ENCODE measurements at places on chromosomes 6 and 20.

- DNase-seq: no peak
These were observed 66.7 kb downstream of the MOCS1 start for GRCh38 chr6:39867592-39867991.

GRCh38 chr6:3696525-3697088 is 54.9 kb downstream of the PXDC1 start:
- no peak for DNase-seq

- no peak for DNase-seq
These were observed 4.2 kb downstream of the PSMF1 start for GRCh38 chr20:1122388-1123315.

DNA sequence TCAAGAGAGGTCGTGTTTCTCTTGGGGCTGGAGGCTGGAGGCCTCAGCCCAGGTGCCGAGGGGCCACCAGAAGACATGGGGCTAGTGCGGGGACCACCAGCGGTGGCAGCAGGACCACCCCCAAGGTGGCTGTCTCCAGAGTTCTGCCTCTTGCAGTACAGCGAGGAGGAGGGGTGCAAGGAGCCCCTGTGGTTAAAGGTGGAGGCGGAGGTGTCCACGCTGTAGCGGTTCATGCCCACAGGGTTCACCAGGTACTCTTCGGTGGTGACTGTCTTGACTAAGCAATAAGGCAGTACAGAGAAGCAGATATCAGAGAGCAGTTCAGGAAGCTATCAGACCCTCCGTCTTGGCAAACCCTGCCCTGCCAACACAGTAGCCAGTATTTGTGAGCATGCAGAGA is 103.4 kb downstream of the SCML4 start:
- DNase-seq: no peak

- peak; percentile 37 for DNase-seq
These were observed 533.8 kb upstream of the ID4 start for GRCh38 chr6:19303383-19303782.

GRCh38 chr6:12572896-12573827 is 143.4 kb upstream of the PHACTR1 start:
- DNase-seq: no peak

- no peak for DNase-seq
These were observed 38.4 kb downstream of the HS3ST5 start for GRCh38 chr6:114304304-114304887.

DNA sequence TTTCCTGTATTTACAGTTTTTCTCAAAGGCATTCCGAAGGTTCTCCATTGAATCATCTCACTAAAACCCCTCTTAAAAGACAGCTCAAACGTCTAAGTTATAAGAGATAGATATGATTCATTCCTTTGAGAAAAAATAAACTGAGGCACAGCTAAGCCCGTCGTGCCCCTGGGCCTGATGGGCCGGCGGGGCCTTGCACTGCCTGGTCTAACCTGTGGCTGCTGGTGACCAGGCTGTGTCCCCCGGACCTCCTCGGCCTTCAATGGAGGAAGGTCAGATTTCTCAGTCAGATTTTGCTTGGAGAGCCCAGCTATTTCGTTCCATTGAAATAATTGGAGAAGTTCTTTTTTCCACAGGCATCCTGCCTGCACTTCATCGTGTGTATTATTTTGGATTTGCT is 11.3 kb upstream of the FOXC1 start:
- DNase-seq: no peak

GRCh38 chr6:135842618-135843392 is 8.7 kb upstream of the PDE7B start:
- DNase-seq: no peak

DNA sequence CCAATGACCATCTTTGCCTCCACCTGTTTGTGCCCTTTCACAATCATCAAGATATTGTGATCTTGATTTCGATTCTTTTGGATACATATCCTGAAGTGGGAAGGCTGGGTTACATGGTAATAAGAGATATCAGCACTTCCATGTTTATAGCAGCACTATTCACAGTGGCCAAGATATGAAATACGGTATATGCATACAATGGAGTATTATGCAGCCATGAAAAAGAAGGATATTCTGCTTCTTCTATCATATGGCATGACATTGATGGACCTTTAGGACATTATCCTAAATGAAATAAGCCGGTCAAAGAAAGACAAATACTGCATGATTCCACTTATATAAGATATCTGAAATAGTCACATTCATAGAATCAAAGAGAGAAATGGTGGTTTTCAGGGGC is 144.0 kb downstream of the CCDC170 start:
- DNase-seq: no peak

GRCh38 chr6:113209315-113209714 is 647.8 kb upstream of the MARCKS start:
- DNase-seq: no peak

GRCh38 chr6:41286544-41287346 is at the start of gene TREM1:
TSS of gene TREM1 (minus strand) at chr6:41286682. CDS start at chr6:41286655, 27 bp downstream.
- DNase-seq: no peak

- no peak for DNase-seq
These were observed 23.8 kb downstream of the ANKS1A start for GRCh38 chr6:34912715-34913464.

DNA sequence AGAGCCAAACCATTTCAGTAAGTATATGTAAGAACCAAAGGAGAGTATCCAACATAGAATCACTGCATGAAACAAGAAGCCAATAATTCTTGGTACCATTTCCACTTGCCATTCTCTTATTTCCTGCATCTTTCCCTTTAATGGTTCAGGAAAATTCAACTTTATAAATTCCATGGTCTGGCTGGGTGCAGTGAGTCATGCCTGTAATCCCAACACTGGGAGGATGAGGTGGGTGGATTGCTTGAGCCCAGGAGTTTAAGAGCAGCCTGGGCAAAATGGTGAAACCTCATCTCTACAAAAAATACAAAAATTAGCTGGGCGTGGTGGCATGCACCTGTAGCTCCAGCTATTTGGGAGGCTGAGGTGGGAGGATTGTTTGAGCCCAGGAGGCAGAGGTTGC is 21.2 kb downstream of the NHLRC1 start:
- no peak for DNase-seq

DNA sequence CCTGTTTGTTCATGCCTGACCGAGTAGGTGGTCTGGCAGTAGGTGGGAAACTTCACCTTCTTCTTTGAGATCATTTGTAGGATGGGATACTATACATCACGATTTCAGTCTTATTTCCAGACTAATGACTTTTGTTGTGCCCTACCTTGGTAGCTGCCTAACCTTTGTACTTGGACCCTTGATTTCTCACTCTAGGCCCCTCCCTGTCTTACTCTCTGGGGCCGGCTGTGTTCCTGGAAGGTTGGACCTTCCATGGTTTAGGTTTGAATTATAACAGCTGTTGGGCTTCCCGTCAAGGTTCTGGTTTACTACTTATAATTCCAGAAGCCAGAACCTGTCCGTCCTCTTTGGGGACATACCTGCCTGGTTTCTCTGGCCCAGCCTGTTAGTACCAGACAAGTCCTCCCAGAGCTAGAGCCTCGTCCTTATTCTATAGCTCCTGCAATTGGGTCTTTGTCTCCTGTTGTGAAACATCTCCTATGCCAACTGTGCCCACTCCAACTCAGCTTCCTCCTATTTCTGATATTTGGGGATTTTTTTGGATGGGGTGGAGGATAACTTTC is 14.9 kb upstream of the ADIG start:
- no peak for DNase-seq

DNA sequence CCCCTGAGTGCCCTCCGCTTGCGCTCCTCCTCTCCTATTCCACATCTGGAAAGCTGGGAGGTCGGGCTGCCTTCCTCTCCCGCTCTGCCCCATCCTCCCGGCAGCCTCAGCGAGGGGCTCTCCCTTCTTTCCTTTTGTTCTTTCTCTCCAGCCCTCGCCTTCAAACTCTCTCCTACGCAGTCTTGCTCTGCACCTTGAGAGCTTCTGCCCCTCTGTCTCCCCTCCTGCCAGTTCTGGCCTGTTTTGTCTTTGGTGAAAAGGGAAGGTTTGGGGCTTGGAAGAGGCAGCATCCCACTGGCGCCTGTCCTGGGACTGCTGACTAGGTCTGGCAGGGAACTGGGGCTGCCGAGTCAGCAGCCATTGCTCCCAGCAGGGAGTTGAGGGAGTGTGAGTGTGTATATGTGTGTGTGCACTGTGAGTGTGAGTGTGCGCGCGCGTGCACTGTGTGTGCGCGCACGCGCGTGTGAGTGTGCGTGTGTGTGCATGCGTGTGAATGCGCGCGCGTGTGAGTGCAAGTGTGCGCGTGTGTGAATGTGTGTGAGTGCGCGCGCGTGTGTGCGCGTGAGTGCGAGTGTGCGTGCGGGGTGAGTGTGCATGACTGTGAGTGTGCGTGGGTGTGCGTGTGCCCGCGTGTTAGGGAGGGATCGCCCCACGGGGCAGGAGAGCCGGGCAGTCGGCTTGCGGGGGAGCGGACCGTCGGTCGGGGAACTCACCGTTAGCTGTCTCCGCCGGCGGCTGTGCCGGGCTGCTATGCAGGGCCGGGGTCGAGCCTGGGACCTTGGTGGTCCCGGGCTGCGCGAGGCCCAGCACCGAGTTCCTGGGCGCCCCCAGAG is 523 bp downstream of the CPXM1 start:
- DNase-seq: no peak

GRCh38 chr6:13368731-13369115 is 40.4 kb upstream of the TBC1D7 start:
- DNase-seq: no peak

DNA sequence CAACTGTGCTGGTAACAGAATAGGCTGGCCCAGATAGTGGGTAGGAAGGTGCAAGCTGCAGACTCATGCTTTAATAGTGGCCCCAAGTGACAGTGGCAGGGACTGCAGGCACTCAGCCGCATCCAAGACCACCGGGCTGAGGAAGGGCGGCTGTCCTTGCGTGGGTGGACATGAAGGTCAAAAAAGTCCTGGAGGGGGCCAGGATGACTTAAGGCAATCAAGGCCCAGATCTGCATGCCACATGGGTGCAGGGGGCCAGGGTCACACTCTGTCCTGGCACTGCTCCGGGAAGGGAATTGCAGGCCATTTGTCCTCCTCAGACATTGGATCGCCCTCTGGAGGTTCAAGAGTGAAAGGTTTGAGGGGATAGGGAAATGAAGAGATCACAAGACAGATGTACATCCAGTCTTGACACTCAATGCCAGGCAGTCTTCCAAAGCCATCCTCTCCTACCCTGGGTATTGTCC is 10.4 kb upstream of the VNN2 start:
- DNase-seq: no peak

DNA sequence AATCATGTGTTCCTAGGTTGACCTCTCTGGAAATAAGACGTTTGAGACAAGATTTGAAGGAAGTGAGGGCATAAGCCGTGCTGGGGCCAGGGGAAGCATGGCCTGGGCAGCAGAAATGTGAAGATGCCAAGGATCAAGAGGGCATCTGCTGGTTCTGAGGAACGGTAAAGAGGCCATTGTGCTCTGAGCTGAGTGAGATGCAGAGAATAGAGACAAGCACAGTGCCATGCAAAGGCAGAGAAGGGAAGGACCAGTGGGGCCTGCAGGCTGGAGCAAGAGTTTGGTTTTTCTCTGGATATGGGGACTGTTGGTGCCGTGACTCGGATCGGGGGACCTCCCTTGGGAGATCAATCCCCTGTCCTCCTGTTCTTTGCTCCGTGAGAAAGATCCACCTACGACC is 50.8 kb downstream of the SMPDL3A start:
- no peak for DNase-seq

DNA sequence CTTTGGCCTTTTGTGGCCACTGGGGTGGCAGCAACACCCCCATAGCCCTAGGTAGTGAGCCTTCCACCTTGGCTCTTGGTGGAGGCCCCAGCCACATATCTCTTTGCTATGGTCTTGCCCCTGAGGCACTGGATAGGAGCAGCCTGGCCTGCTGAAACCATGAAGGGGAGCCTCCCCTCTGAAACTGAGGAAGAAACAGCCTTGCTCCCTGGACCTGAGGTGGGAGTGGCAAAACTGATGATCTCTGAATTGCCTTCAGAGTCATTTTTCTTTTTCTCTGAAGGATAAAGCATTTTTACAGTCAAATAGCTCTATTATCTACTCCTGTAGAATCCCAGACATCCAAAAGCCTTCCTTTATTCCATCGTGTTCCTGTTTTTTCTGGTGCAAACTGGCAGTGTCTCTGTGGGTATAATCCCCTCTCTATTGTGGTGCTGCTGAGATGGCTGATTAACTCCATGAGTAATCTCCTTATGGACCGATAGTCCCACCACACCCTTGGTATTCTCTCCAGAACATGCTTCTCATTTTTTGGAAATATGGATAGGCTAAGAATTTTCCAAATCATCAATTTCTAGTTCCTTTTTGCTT is 22.0 kb upstream of the PRSS35 start:
- no peak for DNase-seq

GRCh38 chr6:46808806-46809205 is 15.6 kb downstream of the MEP1A start:
- no peak for DNase-seq

- no peak for DNase-seq
These were observed 28.9 kb upstream of the BHLHE23 start for GRCh38 chr20:63035603-63036185.

DNA sequence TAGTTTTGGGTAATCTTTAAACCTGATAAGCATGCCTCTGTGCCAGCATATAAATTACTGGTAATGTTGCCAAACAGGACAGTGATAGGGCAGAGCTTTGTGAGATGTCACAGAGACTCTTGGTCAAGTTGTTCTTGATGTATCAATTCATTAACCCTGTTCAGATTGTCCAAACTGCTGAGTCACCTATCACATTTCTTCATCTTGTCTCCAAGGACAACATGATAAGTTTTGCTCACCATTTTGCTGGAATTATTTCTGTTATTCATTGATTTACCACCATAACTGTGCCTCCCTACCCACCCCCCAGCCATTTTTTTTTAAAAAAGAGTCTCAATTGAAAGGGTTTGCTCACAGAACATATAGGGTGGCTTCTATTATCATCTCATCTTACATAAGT is 19.5 kb upstream of the GMNN start:
- DNase-seq: no peak

DNA sequence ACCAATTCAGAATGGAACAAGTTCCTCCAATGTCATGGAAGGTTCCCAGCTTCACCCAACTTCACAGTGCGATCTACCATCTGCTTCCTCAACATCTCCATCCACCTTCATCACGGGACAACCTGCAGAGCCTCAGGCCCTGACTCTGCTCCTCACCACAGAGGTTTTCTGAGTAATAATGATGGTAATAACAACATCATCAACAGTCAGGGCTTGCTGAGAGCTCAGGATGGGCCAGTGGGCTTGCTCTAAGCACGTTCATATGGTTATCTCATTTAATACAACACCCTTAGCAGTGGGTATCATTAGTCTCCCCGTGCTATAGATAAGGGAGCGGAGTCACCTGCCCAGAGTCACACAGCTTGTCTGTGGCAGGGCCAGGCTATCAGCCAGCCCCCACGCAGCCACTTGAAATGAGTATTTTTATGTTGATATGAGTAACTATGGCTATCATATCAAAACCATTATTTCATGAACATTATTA is 38.6 kb downstream of the PREX1 start:
- DNase-seq: no peak

DNA sequence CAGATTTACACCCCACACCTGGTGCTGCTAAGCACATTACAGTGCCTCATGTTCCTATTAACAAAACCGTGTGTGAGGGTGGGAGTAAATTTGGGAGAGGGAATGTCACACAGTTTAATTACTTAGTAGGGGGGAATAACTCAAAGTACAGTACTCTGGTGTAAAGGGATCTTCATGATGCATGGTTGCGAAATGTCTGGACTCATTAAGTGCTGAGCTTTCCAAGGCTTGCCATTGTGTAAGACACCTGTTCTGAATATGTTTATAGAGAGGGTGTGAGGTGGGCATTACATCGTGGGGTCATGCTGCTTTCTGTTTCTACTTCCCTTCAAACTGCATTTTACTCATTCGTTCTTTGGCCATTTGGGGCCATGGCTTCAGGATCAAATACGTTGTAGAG is 181.2 kb downstream of the ADGRG6 start:
- no peak for DNase-seq

- no peak for DNase-seq
These were observed 67.5 kb downstream of the KCNQ5 start for GRCh38 chr6:72689107-72689954.

Data from NCI-H2107 (cell line).